ENCODE measurements at places on chromosomes 16 and 17.
A peak's percentile ranks its signal among the peaks of the same experiment; 100 is the strongest.

DNA sequence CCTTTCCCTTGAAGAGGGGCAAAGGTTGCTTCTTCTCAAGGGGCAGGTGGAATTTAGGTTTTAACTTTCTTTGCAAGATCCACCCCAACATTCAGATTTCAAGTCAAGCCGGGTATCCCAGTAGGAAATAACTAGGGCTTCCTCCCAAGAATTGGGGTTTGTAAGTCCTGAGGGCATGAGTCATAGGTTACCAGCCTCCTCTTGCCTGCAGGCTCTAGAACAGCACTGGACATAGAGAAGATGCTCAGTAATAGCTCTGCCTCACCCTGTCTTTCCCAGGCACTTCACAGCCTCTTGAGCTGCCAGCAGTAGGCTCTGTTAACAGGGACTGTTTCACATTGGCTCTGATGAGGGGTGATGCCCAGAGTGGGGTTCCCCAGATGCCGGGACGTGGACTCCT is 35.8 kb upstream of the ZFP90 start:
- DNase-seq: no peak

- no peak for DNase-seq
These were observed 530.6 kb downstream of the TOX3 start for GRCh38 chr16:52016387-52016786.

GRCh38 chr17:39270923-39271322 is 45.2 kb upstream of the STAC2 start:
- no peak for DNase-seq

- no peak for DNase-seq
These were observed 82.7 kb downstream of the RPH3AL start for GRCh38 chr17:269616-270514.

DNA sequence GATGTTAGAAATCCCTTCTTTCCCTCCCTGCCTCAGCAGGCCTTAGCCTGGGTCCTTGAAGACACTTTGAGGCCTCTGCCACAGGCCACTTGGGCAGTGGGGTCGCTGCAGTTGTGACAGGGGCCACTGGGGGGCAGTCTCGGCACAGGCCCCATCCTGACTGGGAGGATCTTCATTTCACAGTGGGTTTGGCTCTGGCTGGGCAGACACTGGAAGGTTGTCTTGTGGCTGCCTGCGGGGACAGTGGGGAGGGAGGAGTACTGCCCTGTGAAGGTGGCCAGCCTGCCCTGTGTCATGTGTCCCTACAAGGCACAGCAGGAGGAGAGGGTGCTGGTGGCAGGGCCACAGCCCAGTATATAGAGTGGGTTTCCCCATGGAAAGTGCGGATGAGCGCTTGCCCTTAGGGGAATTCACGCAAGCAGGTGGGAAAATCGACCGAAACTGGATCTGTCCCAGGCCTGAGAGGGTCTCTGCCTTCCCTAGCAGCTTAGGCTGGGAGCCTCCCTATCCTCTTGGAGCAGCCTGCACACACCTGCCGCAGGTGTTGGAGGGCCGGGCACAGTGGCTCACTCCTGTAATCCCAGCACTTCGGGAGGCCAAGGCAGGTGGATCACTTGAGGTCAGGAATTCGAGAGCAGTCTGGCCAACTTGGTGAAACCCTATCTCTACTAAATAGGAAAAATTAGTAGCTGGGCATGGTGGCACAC is 28.8 kb downstream of the GINS2 start:
- DNase-seq: no peak

- peak; percentile 71 for DNase-seq
These were observed 1.1 kb upstream of the NXN start for GRCh38 chr17:980406-981291.

DNA sequence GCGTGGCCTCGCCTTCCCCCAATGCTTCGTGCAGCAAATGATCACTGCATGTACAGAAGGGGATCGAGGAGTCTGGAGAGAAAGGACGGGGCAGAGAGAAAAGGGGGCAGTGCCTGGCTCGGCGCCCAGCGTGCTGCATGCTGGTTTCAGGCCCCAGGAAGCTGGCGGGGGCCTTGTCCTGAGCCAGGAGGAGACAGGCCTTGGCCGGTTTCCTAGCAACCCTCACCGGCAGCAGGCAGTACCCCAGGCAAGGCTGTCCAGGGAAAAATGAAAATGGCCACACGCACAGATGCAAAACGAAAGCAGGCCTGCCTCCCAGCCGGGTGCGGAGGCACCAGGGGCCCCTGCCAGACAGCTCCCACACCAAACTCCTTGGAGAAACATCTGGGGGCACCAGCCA is 126.3 kb downstream of the ZFHX3 start:
- DNase-seq: peak; percentile 24

GRCh38 chr17:78299049-78299448 is 60.8 kb downstream of the SOCS3 start:
- DNase-seq: no peak

DNA sequence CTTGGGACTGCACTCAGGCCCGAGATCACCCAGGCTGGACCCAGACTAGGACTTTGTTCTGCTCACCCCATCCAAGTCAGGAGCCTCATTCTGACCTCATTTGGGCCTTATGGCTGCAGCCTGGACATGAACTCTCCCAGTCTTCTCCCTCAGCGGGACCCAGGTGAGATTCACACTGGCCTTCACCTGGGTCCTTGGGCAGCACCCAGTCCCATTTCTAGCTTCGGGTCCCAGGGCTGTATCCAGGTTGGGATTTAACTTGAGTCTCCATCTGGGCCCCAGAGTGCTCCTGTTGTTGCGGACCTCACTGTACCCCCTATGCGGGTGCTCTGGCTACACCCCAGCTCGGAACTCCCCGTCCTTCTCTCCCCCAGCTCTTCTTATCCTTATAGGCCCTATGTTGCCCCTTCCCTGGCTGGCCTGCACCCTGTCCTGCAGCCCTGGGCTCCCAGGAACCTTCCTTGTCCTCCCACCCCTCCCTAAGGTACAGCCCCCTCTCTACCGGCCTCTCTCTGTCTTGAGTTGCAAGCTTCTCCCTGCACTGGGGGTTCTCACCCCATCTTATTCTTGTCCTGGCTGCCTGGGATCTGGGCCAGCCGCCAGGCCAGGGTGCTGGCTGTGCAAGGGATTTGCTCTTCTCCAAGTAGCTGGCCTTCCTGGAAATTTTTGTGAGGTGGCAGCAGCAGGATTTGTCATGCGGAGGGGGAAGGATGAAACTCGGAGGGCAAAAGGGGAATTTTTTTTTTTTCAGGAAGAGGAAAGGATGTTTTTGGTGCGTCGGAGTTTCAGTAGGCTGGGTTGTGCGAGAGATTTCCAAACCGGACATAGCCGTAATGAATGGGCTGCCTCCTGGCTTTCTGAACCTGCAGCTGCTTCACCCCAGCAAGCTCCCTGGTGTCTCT is 904 bp downstream of the MAP2K3 start:
- no peak for DNase-seq

- no peak for DNase-seq
These were observed 14.1 kb downstream of the NQO1 start for GRCh38 chr16:69712277-69712676.

GRCh38 chr16:20409398-20410120 is at the start of gene ACSM5:
TSS of gene ACSM5 (plus strand) at chr16:20409534. CDS start at chr16:20411485, 1,951 bp downstream.
- DNase-seq: no peak

DNA sequence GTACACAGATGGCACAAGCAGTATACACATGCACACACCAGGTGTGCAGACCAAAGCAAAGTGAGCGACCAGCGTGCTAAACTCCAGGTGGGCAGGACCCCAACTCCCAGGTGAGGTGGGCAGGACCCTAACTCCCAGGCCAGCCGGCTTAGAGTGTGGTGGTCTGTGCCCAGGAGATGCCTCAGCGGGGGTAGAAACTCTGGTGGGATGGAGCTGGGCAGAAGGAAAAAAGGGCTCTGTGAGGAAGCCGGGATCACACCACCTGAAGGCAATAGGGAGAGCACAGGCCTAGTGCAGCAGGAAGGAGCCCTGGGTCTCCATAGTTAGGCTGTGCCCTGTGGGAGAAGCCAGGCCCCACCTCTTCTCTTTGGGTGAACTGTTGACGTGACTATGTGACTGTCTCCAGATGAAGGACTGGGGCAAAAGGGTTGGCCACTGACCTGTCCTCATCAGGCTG is 1.6 kb upstream of the FOXJ1 start:
- no peak for DNase-seq
